ENCODE measurements at places on chromosomes 7 and 10. TPM values are rescaled to one million over a fixed set of nuclear protein-coding genes. Genes with fewer than 3 reads are reported as not detected.

Gene TAS2R4
- not detected for polyA plus RNA-seq

Gene GNAT3
- not detected for polyA plus RNA-seq

Gene ARHGAP22
- polyA plus RNA-seq, result 1.3 TPM

Gene UBTD1
- 14.8 TPM for polyA plus RNA-seq

Gene GLI3
- polyA plus RNA-seq, result 1.5 TPM

Gene FAM24B
- polyA plus RNA-seq, result 3.7 TPM

Gene GIMAP6
- polyA plus RNA-seq, result 6.2 TPM

Gene SPRN
- polyA plus RNA-seq, result not detected

Gene FBXL13
- polyA plus RNA-seq, result 6.0 TPM

Gene FGFR2
- 3.9 TPM for polyA plus RNA-seq

Gene MRC1
- polyA plus RNA-seq, result 7.0 TPM

Gene C10orf53
- polyA plus RNA-seq, result not detected

Gene BTBD16
- 0.40 TPM for polyA plus RNA-seq

Measured in stomach (tissue), 19 donors.